Esophagus squamous epithelium (tissue), 5 donors: ENCODE measurements at places on chromosomes 7 and 10.

DNA sequence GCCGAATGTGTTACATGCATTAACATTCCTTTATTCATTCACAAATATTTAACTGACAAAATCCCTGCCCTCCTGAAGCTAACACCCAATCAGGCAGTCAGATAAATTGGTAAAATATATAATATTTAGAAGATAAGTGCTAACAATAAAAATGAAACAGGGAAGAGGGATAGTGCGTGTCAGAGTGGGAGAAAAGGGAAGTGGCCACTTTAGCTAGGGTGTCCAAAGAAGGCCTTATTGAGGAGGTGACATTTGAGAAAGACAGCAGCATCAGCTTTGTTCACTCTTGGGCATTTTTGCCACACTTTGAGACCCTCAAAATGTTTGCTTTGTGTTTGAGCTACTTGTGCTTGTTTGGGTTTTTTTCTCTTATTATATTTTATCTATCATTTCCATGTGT lies 317.8 kb downstream of the SNX13 start:
- no peak for DNase-seq

- no peak for DNase-seq
Measured at GRCh38 chr10:60459701-60460457, 70.2 kb upstream of the ANK3 start.

GRCh38 chr7:141073173-141073640 lies 657 bp upstream of the TMEM178B start:
- DNase-seq = no peak

- no peak for DNase-seq
Measured at GRCh38 chr7:157408258-157409101, 71.7 kb downstream of the DNAJB6 start.

GRCh38 chr10:19606968-19607367 lies 209.3 kb upstream of the PLXDC2 start:
- no peak for DNase-seq

- DNase-seq = no peak
Measured at GRCh38 chr10:17381502-17382142, 72.8 kb downstream of the ST8SIA6 start.

DNA sequence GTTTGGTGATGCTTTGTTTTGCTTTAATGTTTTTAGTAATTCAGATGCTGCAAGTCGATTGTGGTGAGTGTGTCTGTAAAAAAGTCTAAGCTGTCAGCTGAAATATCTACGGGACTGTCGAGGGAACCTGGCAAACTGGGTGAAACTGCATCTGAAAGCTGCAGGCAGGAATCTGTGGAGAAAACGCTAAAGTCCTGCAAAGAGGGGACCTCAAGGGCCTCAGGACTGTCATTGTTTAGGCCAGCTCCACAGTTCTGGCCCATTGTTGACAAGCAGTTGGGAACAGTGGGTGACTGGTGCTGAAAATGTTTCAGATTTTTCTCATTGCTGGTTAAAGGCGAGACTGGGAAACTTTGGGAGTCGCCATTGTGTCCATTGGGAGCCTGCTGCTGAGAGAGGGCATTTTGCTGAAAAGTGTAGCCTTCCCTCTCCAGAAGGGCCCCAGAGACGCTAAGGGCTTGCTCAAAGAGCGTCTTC lies 1.8 kb downstream of the HOXA2 start:
- DNase-seq = no peak

DNA sequence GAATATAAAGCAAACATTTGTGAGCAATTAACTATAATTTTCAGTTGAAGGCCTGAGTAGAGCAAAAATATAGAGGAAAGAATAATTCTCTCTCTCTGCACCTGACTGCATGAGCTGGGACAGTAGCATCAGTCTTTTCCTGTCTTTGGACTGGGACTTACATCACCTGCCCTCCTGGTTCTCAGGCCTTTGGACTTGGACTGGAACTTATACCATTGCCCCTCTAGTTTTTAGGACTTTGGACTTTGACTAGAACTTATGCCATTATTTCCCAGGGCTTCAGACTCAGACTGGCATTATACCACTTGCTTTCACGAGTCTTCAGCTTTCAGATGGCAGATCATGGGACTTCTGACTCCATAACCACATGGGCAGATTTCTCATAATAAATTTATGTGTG lies 81.0 kb upstream of the SLC25A13 start:
- no peak for DNase-seq

DNA sequence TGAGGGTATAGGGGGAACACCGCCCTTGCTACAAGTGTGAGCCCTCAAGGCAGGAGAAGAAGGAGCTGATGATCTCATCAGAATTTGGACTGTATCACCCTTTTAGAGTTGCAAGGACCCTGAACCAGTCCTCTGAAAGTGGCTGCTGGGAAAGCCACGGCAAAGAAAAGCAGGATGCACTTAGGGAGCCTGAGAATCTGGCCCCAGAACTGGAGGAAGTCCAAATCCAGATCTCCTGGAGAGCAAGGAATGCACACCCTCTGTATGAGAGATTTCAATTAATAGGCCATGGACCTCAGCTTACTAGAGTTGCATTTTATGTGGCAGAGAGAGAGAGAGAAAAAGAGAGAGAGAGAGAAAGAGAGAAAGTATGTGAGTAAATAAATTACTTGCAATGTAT lies 662.9 kb downstream of the CCSER2 start:
- DNase-seq = no peak

- DNase-seq = peak; percentile 24
Measured at GRCh38 chr10:71694567-71694968, 25.0 kb downstream of the C10orf105 start.

- DNase-seq = no peak
Measured at GRCh38 chr7:157554393-157555238, 217.8 kb downstream of the DNAJB6 start.

- no peak for DNase-seq
Measured at GRCh38 chr10:90960355-90960814, 39.5 kb upstream of the ANKRD1 start.

- no peak for DNase-seq
Measured at GRCh38 chr10:102603946-102604345, 40.3 kb upstream of the TRIM8 start.

- DNase-seq = no peak
Measured at GRCh38 chr7:123715198-123715597, 33.6 kb downstream of the WASL start.

GRCh38 chr7:11171569-11172192 lies 198.0 kb downstream of the PHF14 start:
- no peak for DNase-seq

DNA sequence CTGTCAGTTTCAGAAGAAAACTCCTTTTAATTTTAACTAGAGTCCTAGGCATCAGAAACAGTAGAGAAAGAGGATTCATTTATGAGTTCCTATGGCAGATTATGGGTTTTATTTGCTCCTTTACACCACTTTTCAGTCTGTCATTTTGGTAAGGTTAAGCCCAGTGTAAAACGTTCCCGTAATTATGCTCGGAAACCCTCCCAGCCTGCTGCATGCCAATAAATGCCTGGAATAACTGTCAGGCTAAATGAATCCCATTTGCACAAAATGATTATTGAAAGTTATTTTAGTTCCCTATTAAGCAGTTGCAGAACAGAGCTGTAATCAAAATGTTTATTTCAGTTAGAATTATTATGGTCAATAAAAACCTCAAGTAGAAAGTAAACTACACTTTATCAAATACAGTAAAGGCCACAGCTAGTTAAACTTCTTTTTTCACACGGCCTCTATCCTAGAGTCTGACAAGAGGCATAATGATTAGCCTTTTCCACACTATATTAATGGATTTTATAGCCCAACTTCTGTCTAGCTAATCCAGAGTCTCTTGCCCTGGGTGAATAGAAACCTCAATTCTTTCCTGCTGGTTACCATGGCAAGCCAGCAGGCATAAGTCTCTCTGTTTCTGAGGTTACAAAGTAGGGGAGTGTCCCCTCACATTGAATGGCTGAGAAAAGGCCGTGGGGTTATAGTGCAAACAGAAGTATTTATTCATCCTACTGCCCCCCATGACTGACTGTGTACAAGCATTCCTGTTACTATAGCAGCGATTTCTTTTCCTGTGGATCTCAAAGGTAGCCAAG lies 80.8 kb upstream of the NPVF start:
- no peak for DNase-seq

- DNase-seq = no peak
Measured at GRCh38 chr10:130487566-130487965, 351.4 kb downstream of the GLRX3 start.

DNA sequence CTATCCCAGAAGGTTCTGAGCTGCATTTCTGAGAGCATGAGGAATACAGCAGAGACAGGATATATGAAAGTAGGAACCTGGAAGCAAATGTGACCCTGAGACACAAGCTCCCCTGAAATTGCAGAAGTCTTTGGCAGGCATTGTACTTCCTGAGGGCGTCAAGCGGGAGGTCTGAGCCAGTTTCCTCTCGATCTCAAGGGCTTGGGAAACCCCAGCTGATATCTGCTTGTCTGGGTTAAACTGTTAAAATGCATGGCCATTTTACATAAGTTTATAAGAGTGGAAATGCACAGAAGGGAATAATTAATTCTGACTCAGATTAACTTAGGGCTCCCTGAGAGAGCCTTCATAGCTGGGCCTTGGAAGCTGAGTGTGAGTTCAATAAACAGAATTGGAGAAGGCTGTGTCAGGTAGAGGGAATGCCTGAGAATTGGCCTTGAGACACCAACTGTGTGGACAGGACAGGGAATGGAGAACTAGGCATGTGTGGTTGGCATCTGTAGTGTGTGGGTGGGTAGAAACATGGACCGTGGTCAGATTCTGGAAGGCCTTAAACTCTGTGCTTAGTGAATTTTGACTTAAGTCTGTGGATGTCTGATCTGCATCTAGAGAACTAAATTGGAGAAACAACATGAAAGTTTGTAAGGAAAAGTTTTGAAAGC lies 53.3 kb downstream of the WIPF3 start:
- DNase-seq = no peak

GRCh38 chr10:71349406-71349805 lies 30.3 kb downstream of the SLC29A3 start:
- DNase-seq = no peak

DNA sequence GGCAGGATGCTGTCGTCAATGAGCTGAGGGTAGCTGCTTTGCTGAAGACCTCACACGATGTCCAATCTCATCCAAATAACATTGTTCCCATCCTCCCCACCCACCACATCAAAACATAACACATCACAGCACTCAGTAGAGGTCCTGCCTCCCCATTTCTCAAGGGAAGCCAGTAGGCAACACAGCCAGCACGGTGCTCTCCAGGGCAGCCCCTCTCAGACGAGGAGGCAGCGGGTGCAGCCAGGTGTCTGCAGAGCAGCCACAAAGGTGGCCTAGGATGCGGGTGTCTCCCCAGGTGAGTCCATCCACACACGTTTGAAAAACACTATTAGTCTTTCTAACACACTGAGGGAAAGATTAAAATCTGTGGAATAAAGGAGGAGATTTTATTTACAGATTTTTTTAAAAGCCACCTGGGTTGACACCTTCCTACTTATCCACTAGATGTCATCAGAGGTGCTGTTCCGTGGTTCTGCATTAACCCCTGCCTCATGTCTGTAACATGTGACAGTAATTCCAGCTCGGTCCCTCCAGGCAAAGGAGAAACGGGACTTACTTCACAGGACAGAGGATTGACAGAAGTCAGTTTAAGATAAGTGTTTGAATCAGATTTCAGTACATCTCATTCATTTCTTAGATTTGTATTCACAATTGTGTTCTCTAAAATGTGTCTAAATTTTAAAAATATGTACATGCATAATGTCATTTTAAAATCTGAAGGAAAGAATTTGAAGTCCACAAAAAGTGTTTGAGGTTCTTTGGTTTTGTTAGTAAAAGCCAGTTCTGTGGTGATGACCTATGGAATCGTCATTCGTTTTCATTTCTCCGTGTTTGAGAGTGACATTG lies 68.0 kb downstream of the LANCL2 start:
- DNase-seq = no peak

DNA sequence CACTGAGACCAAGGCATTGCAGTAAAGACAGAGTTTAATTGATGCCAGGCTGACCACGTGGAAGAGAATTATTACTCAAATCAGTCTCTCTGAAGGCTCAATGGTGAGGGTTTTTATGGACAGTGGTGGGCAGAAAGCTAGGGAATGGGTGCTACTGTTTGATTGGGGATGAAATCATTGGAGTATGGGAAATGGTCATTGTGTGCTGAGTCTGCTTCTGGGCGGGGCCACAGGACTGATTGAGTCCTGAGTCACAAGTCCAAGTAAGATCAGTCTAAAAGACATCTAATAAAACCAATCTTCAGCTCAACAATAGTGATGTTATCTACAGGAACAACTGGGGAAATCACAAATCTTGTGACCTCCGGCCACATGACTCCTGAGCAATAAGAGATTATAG lies 868.4 kb downstream of the SORCS3 start:
- DNase-seq = no peak

- DNase-seq = no peak
Measured at GRCh38 chr10:52453501-52453900, 139.4 kb downstream of the DKK1 start.

- no peak for DNase-seq
Measured at GRCh38 chr10:132724446-132724845, 61.5 kb downstream of the NKX6-2 start.

DNA sequence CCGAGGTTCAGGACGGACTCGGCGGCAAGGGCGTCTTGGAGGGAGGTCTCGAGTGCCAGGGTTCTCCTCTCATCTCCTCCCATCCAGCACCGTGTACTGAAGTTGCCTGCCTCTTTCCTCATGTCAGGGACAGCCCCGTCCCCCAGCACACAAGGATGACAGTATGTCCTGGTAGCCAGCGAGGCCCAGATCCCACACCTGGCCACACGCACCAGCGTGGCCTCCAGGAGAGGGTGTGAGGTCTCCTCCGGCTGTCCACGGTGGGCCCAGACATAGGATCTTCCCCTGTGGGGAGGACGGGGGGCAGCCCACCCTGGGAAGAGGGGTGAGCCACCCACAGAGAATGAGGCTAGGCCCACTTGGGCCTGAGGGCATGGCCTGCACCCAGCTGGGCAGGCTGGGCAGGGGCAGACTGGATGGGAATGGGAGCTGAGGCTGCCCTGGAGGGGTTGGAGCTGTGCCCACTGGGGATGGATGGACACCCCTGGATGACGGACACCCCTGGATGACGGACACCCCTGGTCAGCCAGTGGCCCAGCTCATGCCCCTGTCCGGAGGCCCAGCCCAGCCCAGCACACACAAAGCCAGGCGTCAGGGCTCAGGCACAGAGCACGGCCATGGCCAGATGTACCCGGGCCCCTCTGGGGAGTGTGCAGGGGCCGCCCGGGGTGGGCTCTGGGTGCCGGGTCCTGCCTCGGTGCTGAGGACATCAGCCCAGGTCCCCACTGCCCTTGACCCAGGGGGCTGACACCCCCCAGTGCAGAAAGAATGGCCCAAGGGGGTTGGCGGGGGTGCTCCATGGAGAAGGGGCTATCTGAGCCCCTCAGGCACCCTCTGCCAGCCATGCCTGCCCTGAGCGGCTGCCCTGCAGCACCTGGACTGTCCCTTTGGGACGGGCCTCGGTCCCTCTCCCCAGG lies 30.9 kb upstream of the CFAP46 start:
- DNase-seq = no peak

- no peak for DNase-seq
Measured at GRCh38 chr7:42650701-42651100, 261.2 kb downstream of the C7orf25 start.

DNA sequence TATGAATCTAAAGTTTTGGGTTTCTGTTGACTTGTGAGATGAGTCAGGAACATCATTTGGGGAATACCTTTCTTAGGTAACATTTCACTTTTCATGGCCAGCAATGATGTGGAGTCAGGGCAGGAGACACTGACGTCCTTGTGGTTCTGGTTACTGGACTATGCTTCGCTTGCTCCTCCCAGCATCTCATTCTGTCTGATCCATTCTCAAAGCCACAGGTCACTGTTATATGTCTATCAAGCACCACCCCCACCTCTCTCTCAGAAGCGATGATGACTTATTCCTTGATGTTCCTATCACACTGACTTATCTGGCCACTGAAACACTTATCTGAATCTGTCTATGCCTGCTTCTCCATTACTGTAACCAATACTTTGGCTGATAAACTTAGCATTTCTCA lies 51.6 kb downstream of the TES start:
- DNase-seq = no peak
